CD4-positive, alpha-beta T cell treated with Interleukin-10 for 1 hour (primary cell): ENCODE measurements at places on chromosomes 16 and 17.

- no peak for DNase-seq
Measured at GRCh38 chr17:13503526-13503925, 98.2 kb downstream of the HS3ST3A1 start.

GRCh38 chr16:71338632-71339031 lies 19.9 kb upstream of the CALB2 start:
- DNase-seq = no peak

GRCh38 chr17:57363998-57364643 lies 107.8 kb downstream of the MSI2 start:
- no peak for DNase-seq

DNA sequence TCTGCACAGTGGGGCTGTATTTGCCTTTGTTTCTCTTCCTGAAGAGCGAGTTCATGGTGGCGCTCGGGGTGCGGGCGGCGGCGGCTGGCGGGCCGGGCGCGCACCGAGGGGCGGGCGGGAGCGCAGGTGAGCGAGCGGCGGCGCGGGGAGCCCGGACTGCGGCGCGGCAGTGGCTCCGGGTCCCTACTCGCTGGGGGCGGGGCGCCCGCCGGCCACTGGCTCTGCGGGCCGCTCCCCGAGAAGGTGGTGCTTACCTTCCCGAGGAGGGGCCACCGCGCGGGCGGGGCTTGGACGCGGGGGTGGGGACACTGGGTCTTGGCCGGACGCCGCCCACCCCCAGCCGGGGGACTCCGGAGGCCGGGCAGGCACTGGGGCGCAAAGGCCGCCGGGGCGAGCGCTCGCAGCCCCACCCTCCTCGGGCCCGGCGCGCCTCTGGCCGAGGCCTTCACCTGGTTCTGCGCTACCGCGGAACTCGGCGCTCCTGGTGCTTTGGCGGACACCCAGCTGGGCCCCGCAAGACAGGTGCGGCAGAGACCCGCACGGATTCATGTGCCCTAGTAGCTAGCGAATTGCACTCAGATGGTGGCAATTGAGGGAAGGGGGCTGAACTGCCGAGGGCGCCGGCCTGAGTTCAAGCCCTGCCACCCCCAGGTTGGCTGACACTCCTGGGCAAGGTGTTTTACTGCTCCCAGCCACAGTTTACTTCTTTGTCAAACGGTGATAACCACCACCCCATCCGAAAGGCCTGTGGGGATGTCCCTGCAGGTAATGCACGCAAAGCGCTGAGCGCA lies at the start of gene PPL:
PPL (minus strand) TSS at position 158 of the 791 bp plus-strand sequence; CDS start at position 55, 103 bp downstream.
- DNase-seq = no peak

DNA sequence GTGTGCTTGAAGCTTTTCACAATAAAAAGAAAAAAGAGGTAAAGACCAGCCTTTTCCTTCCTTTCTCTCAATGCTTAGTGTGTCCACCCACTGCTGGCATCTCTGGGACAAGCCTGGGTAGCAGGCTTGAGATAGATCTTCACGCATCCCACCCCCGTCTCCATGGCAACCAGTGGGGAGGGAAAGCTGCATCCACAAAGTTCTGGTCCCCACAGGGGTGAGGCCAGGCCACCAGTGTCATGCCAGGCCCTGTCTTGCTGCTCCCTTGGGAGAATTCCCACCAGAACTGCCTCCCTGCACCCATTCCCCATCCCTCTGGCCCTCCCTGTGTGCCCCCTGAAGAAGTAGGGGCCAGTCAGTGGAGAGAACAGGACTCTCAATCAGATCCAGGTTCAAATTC lies 259.9 kb downstream of the MRTFB start:
- DNase-seq = no peak

GRCh38 chr17:2051061-2051932 lies 3.6 kb upstream of the HIC1 start:
- peak; percentile 21 for DNase-seq

DNA sequence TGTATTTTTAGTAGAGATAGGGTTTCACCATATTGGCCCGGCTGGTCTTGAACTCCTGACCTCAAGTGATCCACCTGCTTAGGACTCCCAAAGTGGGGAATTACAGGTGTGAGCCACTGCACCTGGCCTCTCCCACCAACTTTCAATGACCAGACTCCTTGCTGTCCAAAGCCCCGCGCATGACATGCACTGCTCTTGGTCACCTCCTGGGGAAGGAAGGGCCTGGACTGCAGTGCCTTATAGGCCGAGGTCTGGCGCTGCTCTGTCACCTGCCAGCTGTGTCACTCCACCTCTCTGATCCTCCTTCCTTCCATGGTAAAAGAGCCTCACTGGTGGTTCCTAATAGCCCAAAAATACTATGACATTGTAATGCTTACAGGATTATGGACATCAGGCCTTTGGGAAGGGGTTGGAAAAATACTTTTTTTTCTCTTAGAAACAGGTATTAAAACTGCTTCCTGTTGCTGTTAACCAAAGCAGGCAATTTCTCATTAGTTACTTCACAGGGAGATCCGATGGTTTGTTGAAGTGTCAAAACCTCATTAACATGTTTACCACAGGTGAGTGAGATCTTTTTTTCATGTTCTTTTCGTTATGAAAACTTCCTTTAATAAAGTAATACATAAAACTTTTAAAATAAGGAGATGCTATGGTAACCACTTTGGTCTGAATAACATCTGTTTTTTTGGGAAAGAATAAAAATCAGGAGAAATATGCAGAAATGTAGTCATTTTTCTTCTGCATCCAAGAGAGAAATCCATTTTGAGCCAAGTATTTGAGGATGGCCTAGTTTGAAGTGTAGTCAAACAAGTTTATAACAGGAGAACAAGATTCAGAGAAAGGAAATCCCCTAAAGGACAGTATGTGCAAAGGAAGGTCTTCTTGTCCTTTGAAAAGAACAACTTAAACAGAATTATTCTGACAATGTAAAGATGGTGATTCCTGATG lies 35.5 kb downstream of the GRB7 start:
- peak; percentile 64 for DNase-seq

- no peak for DNase-seq
Measured at GRCh38 chr17:4551141-4551540, 4.0 kb downstream of the MYBBP1A start.
